CD4-positive, alpha-beta T cell treated with Interleukin-17A for 1 hour (primary cell): ENCODE measurements at places on chromosomes 7 and 10.

DNA sequence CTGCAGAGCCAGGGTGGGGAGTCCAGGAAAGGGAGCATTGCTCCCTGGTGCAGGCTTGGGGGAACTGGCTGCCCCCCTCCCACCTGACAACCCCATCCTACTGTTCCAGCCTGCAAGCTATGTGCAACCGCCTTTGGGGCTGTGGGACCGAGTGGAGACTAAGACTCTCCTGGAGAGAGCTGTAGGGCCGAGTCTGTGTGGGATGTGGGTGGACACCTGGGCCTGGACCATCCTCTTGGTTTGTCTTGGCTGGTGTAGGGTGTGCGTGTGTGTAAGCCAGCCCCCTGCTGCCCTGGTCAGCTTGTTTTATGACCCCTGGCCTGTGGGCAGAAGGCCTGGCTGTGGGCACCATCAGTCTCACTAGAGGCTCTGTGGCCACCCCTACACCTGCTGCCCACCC lies 1.6 kb upstream of the RAMP3 start:
- no peak for DNase-seq

DNA sequence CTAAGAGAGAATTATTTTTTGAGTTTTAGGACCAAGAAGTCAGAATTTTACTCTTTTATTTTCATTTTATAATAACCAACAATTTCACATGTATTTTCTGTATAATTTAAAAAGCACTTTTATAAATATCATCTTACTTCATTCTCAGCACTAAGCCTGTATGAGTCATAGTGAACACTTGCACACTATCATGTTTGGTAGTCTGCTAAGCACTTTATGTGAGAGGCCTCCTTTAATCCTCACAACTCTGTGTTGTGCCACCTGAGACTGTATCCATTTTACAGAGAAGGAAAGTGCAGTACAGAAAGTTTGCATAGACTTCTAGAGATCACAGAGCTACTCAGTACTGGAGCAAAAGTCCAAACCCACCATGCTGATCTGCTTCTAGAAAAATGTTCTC lies 939.6 kb downstream of the NRG3 start:
- DNase-seq, result no peak

DNA sequence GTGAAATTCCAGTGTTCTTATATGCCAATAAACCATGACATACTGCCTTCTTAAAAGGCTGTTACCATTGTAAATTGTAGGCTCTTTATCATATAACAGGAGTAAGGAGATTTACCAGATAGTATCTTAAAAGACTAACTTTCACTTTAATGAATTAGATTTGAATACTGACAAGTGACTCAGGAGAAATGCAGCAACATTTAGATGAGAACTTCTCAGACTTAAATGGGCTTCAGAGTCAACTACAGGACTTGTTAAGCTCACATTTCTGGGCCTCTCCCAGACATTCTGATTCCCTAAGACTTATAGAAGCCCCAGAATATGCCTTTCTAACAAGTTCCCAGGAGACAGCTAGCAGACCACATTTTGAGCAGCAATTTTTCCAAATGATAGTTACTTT lies 466.3 kb downstream of the ARL4A start:
- DNase-seq, result no peak

DNA sequence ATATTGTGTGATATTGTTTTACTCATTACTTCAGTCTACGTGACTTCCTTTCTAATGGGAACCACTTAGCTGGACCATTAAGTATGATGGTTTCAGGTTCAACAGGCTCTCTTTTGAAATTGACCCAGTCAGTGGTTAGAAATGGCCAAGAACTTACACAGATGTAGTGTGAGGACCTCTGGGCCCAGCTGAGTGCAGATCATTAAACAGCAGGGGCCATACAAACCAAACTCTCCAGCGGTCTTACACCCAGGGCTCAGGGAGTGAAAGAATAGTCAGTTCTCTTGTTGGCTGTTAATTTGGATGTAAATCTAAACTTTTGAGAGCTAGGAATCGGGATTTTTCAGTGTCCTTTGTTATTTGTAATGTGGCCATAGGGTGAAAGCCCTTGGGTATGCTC lies 107.3 kb downstream of the CELF2 start:
- DNase-seq, result no peak

DNA sequence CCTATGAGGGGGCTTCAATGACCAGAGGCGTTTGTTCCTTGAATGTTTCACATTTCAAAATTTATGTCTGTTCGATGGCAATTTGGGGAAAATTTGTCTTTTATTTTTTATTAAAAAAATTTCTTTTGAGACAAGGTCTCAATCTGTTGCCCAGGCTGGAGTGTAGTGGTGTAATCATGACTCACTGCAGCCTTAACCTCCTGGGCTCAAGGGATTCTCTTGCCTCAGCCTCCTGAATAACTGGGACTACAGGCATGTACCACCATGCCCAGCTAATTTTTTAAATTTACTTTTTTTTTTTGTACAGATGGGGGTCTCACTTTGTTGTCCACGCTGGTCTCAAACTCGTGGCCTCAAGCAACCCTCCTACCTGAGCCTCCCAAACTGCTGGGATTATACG lies 39.7 kb downstream of the OTUD1 start:
- DNase-seq, result no peak

DNA sequence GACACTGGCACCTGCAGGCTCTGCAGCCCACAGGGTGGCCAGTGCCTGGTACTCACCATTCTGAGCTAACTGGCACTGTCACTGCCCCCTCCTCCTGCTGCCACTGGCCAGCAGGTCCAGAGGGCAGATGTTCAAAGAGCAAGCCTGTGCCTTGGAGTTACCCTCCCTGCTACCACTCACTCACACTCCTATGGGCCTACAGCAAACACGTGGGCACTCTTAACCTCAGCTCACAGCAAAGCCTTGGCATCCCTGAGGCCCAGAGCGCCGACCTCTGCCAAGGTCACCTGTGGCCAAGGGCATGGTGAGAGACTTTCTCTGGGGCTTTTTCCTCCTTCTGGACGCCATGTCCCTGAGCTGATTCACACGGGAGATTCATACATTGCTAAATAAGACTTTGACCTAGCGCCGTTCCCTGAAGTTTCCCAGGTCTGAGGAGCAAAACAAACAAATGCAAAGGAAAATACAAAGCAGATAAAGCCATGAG lies 270.0 kb upstream of the PPP2R2D start:
- no peak for DNase-seq
